HCT116 (cell line): ENCODE measurements at places on chromosomes 11 and 22.
A peak's percentile ranks its signal among the peaks of the same experiment; 100 is the strongest.

GRCh38 chr11:2319791-2320472 is 18.1 kb downstream of the TSPAN32 start:
- no peak for DNase-seq

- no peak for DNase-seq
These were observed 17.8 kb downstream of the TMEM121B start for GRCh38 chr22:17103351-17103750.

GRCh38 chr11:15622231-15622890 is 507.6 kb downstream of the INSC start:
- DNase-seq, result no peak

GRCh38 chr22:46149512-46150033 is 753 bp upstream of the PPARA start:
- no peak for DNase-seq

GRCh38 chr22:39634530-39635405 is 64.2 kb downstream of the CACNA1I start:
- DNase-seq, result peak; percentile 80

DNA sequence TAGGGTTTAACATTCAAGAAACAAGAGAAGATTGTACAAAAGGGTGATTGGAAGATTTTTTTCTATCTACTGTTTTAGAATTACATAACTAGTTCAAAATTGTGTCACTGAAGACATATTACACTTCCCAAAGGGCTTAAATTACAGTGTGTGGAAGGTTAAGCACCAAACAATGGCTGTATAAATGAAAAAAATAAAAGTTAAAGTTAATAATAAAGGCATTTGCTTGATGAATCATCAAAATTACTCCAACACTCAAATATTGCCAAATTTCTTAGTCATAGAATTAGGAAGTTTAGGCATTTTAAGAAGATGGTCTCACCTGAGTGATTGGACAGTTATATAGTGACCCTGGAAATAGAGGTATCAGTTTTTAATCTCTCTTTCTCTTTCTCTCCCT is 227.6 kb upstream of the CARD18 start:
- no peak for DNase-seq

GRCh38 chr22:47055073-47055355 is 292.6 kb downstream of the TBC1D22A start:
- no peak for DNase-seq

GRCh38 chr11:61547246-61547645 is 33.6 kb downstream of the SYT7 start:
- no peak for DNase-seq

DNA sequence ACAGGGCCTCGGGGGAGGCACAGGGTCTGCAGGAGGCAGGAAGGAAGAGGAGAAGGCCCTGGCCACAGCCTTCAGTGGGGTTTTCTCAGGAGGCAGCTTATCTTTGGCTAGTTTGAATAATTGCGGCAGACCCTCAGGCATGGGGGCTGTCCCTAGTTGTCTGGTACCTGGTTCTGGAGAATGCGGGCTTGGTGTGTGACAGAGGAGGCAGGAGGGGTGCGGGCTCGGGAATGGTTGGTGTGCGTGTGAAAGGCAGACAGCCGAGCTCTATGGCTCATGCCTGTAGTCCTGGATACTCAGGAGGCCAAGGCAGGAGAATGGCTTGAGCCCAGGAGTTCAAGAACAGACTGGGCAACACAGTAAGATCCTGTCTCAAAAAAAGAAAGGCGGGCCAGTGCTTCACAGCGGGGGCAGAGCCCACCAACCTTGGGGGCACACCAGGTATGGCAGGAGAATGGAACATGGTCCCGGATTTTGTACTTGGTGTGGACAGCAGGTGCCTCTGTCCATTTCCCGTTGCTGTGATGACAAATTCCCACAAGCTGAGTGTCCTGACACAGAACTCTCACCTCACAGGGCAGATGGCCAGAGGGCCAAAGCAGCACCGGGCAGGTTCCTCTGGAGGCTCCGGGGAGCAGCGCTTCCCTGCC is 640.6 kb downstream of the TBC1D22A start:
- no peak for DNase-seq

DNA sequence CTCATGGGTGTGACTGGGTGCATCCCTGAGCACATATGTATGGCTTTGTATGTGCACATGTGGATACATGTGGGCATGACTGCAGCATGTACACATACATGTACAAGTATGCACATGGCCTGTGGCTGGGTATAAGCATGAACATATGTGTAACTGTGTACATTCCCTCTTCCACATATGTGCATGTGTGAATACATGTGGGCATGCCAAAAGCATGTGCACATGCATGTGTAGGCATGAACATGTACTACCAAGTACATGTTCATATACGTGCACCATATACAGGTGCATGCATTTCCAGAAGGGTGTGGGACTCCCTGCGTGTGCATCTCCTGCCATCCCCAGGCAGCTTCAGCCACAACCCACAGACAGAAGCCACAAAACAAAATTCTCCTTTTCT is 208.2 kb downstream of the MN1 start:
- DNase-seq, result no peak

- DNase-seq, result no peak
These were observed 2.6 kb downstream of the KCNK7 start for GRCh38 chr11:65592858-65593517.

GRCh38 chr22:45444168-45444567 is 30.7 kb downstream of the RIBC2 start:
- no peak for DNase-seq

DNA sequence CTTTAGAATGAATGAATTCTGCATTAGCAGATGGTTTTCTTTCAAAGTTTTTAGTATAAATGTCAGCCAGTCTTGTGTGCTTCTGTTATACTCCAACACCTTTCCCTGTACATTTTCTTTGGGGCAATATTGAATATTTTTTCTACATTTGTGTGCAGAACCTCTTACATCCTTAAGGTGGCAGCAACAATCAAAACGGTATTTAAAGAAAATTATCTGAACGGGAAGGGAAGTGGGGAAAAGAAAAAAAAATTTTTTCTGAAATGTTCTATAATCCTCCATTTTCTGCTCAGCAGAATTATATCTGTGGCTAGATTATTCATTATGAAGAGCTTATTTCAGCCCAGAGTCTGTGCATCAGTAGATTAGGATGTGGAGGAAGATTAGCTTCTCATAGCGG is 347.3 kb upstream of the RAG2 start:
- DNase-seq, result no peak

DNA sequence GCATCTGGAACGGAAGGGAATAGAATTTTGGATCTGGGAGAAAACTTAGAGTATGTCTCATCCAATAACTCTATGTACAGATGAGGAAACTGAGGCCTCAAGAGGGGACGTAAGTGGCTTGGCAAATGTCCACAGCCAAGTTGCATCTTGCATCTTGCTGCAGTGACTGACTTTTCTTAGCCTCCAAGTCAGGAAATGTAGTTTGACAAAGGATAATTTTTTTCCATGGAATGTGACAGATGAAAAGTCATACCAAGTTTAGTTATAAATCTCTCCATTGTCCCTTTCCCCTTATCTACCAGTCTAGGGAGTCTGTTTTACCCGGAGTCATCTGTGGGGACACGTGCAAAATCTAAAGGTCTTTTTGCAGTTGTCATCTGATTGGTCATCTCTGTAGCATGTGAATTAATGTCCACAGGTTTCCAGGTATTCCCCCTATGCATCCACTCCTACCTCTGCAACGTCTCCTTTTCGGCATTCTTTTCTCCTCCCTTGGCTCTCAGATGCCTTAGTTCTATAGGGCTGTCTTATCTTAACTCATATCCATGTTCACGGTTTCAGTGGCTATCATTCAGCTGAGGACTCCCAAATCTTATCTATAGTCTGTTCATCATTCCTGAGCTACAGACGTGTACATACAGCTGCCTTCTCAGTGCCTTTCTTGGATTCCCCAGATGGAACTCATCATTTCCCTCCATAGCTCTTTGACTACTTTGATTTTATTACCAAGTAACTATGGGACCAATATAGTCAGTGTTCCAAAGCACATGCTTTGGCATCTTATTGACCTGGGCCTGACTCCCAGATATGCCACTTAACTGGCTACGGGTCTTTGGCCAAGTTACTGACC is 139.5 kb upstream of the TIMP3 start:
- DNase-seq, result no peak

DNA sequence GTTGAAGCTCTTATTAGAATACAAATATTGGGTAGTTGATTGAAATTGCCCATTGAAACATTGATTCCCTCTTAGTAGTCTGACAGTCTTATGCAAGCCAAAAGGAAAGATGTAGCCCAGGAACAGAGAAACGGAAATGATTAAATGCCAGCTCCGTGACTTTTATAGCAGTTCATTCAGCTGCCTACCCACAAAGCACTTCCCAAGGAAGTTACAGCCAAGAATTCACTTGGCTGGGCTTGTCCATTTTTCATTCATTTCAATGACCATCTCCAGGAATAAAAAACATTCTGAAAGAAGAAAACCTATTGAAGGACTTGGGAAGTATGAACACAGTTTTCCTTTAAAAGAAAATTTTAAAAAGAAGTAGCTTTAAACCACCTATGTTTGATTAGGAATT is 62.0 kb downstream of the NCAM1 start:
- no peak for DNase-seq

DNA sequence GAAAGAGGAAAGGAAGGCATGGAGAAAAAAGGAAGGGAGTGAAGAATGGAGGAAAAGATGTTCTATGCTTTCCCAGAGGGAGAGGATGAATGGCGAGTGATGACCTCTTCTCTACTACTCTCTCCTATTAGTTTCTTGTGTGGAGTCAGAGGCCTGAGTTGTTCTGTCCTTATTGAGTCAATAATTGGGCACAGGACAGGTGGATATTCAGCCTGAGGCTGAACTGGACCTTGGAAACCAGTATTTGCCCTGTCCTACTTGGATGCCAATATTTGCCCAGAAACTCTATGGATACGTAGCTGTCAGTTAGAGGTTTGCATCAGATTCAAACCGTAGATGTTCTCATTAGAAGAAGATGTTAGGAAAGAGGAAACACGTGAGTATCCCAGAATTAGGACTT is 17.6 kb upstream of the SWAP70 start:
- no peak for DNase-seq

GRCh38 chr11:83914995-83915394 is 628.8 kb upstream of the CCDC90B start:
- DNase-seq, result no peak

GRCh38 chr11:115368616-115369015 is 135.6 kb downstream of the CADM1 start:
- DNase-seq, result no peak

DNA sequence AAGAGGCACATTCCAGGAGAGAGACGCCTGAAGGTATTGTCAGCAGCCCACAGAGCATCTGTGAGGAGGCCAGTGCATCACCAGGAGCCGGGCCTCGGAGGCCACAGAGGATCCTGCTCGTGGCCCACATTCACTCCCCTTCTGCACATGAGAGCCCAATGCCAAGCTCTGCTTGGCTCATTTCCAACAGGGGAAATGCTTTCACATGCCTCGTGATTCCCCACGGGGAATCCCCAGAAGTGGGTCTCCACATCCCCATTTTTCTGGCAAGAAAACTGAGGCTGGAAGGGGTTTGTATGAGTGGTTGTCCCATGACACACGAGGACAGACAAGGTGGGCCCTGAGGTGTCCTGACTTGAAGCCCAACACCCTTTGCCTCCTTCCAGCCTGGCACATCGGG is 34.4 kb downstream of the TP53I11 start:
- DNase-seq, result no peak

DNA sequence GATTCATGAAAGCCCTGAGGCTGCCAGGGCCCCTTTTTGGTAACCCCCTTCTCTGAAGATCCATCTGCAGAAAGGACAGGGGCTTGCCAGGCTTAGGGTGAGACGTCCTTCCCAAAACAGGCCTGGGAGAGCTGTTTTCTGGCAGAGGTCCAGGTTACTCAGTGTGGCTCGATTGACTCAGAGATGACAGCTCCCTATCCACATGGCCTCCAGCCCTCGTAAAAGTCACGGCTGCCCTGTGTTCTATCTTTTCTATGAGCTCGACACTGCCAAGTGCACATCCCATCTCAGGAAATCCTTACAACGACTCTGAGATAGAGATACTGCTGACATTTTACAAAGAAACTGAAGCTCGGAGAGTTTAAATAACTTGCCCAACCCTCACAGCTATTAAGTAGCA is 20.4 kb downstream of the ADAMTS8 start:
- peak; percentile 21 for DNase-seq

GRCh38 chr22:23564276-23564675 is 15.8 kb downstream of the IGLL1 start:
- DNase-seq, result no peak

DNA sequence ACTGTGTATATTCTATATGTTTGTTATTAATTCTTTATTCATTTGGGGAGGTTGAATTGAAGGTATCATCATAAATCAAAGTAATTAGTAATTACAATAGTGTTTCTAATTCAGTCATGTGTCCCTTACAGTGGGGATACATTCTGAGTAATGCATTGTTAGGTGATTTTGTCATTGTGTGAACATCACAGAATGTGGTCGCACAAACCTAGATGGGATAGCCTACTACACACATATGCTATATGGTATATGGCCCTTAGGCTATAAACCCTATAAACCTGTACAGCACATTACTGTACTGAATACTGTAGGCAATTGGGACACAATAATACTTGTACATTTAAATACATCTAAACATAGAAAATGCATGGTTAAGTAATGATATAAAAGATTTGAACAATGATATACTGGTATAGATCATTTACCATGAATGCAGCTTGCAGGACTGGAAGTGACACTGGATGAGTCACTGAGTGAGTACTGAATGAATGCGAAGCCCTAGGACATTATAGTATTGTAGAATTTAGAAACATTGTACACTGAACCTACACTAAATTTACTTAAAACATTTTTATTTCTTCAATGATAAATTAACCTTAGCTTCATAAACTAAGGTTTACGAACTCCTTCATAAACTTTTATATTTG is 936.2 kb upstream of the CHORDC1 start:
- DNase-seq, result no peak

DNA sequence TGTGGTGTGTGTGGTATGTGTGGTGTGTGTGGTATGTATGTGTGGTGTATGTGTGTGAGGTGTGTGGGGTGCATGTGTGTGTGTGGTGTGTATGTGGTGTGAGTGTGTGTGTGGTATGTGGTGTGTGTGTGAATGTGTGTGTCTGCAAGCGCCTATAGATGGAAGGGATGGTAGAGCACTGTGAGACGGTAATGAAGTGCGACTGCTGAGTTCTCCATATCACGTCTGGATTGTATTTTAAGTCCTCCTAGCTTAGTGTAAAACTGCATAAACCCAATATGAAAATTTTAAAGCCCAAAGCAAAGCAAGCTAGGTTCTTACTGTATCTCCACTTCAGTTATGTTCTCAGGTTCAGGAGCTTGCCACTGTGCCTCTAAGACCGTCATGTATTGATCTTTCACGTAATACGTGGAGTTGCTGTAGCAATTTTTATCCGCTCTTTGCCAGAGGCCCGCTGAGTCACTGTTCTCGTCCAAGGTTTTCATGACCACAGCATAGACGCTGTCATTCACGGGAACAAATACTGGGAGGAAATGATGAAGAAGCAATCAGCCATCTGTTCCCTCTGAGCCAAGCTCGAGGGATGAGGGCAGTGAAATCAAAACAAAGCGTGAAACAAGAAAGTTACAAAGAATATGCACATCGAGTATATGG is 5.5 kb downstream of the PLET1 start:
- DNase-seq, result no peak

GRCh38 chr22:32430352-32430751 is 18.3 kb upstream of the RTCB start:
- no peak for DNase-seq
